ENCODE measurements at places on chromosomes 1 and 21.

DNA sequence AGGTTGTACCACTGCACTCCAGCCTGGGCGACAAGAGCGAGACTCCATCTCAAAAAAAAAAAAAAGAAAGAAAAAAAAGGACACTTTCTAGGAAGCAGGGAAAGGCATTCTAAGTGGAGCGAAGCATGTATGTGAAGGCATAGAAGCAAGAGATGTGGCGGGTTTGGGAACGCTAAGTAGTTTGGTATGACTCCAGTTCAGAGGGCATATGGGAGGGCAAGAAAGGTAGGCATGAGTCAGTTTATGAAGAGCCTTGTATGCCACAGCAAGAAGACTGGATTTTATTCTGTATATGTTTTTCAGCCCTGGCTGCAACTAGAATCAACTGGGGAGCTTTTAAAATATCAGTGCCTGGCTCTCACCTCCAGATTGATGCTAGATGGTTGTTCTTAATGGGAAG lies 4.4 kb upstream of the ELOVL1 start:
- no peak for DNase-seq

DNA sequence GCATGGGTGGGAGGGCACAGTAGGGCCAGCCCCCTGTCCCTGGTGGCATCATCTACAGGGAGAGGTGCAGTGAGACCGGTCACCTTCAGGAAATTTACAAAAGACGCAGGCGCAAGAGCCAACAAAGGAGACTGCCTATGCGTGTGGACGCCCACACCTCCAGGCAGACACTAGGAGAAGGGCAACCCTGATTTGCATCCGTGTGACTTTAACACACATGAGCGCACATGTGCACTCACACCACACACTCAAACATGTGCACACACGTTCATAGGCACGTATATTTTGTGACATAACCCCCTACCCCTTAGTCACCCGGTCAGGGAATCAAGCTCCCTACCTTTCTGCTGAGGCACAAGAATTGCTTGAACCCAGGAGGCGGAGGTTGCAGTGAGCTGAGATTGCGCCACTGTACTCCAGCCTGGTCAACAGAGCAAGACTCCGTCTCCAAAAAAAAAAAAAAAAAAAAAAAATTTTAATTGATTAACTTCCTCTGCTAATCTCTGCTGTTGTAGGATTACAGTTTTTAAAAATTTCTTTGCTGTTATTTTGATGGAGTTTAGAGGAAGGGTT lies 84.7 kb upstream of the SLC25A33 start:
- no peak for DNase-seq

GRCh38 chr1:87929906-87930305 lies 601.2 kb downstream of the LMO4 start:
- DNase-seq, result no peak

- no peak for DNase-seq
These were observed 74.3 kb downstream of the SDC3 start for GRCh38 chr1:30834253-30834652.

GRCh38 chr1:160192234-160192633 lies 1.9 kb downstream of the CASQ1 start:
- DNase-seq, result no peak

DNA sequence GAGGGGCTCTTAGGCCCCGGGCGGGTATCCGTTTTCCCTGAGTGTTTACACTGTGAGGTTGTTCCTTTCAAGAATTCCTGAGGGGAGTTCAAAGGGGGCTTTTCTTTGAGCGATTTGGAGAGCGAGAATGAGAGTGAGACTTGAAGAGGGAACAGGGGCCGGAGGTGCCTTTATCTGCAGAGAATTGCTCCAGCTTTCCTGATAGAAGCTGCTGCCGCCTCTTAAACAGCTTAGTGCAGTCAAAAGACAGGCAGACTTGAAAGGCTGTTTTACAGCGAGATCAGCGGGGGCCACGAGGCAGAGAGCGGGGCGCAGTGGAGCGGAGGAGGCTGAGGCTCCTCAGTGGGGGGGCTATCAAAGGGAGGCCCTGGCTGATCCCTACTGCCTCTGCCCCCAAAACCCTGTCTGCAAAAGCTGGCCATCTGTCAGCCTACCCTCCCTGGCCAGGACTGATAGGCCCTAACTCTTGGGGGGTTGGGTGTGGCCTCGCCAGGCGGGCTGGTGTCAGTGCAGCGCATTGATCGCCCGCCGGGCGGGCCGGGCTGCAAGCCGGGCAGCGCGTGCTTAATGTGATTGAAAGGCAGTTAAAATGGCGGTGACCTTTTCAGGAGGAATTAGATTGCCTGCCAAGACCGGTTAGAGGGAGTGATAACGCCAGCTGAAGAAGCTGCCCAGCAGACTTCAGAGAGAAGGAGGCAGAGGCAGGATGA lies 36.4 kb downstream of the TMEM53 start:
- no peak for DNase-seq

GRCh38 chr1:229191066-229191674 lies 79.7 kb upstream of the RAB4A start:
- no peak for DNase-seq

GRCh38 chr1:170471398-170472053 lies 60.4 kb upstream of the GORAB start:
- DNase-seq, result no peak

DNA sequence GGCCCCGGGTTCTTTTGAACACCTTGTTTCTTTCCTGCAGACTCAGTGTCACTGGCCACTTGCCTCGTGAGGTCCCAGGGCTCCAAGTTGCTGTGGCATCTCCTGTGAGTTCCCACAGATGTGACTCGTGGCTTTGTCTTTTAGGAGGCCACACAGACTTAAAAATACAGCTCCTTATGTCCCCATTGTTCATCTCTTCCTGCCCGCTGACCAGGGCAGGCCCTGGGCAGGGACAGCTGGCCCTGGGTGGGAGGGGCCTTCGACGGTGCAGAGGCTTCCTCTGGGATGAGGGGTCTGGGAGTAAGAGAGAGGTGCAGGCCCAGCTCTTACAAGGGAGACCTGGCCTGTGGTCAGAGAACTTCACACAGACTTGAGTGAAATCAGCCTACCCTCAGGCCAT lies 15.6 kb downstream of the LDLRAP1 start:
- DNase-seq, result no peak

DNA sequence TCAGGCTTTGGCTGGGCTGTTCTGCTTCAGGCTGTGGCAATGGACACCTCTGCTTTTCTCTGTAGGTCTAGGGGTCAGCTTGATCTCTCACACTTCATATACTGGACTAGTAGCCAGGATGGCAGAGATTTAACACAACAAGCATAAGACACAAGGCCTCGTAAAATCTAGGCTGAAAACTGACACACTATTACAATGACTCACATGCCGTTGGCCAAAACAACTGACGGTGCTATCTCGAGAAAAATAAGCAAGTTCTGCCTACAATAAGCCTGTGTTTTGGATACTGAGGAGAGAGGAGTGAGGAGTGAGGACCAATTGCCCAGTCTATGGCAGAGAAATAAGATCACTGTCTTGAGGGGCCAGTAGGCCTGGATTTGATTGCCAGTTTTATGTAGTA lies 840.7 kb upstream of the ADAMTS5 start:
- no peak for DNase-seq

- no peak for DNase-seq
These were observed 671.9 kb upstream of the USP24 start for GRCh38 chr1:55886856-55887712.

DNA sequence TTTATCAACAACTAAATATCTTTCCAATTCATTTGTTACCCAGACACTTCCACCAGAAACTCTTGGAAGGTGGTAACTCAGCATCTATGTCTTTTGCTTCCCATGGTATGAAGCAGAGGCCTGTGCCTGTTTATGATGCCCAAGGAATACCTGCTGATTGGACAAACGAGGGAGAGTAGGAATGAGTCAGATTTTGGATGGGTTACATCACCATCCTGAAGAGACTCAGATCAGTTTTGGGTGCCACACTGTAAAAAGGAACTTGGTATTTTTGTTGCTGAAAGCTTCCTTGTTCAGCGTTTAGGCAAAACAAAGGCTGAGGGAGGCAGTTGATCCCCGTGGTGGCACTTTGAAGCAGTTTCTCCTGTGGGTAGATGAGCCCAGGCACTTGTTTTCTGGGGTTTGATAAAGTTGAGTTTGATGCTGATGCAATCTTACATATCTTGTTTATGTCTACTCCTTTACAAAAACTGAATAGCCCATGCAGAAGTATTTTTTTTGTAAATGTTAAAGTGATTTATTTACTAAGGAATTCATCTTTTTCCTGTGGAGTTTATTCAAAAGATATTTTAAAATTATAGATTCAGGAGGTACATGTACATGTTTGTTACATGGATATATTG lies 26.7 kb upstream of the CYP4X1 start:
- no peak for DNase-seq

GRCh38 chr1:198326915-198327314 lies 170.1 kb downstream of the NEK7 start:
- DNase-seq, result no peak

- DNase-seq, result no peak
These were observed 44.2 kb downstream of the PRRX1 start for GRCh38 chr1:170707959-170708655.

DNA sequence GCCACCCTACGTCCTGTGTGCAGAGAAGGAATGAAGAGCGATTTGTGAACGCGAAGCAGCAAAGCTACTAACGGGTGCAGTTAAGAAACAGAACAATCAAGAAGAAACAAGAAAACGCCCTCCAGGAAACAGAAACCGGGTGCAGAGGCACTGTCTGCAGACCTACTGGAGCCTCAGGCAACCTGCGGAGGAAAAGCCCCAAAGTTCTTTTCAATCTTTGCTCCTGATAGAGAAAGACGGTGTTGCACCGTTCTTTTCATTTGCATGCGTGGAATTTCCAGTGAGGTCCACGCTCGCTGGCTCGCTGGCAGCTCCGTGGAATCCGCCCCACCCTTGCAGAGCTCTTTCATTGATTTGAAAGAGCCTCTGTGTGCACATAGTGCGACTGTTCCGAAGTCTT lies 37.0 kb upstream of the PDE9A start:
- DNase-seq, result peak; percentile 24

- peak; percentile 72 for DNase-seq
These were observed 38.2 kb downstream of the URB2 start for GRCh38 chr1:229664133-229664689.

DNA sequence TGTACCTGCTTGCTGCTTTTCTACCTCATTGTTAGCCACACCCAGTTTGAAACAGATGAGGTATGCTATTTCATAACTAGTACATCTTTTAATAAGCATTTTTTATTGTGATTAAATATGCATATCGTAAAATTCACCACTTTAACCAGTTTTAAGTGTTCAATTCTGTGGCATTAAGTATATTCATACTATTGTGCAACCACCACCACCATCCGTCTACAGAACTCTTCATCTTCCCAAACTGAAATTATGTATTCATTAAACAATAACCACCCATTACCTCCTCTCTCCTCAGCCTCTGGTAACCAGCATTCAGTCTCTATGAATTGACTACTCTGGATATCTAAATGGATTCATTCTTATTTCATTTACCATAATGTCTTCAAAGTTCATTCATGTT lies 20.1 kb downstream of the DR1 start:
- no peak for DNase-seq

DNA sequence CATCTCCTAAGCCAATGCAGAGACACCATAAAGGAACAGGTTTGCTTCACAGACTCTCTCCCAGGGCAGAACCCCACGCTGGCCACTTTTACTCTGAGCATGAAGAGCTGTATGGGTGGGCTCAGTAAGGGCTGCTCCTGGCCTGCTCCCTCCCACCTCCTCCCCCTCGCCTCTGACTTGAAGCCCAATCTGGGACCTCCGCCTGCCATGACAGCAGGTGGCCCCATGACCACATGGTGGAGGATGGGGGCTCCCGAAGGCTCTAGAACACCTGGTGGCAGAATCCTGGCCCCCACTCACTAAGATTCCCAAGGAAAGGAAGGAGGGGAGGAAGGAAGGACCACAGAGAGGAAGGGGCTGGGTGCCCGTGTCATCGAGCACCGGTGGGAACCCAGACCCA lies 23.7 kb downstream of the CASZ1 start:
- DNase-seq, result no peak
